ENCODE measurements at places on chromosomes 6 and 20.

DNA sequence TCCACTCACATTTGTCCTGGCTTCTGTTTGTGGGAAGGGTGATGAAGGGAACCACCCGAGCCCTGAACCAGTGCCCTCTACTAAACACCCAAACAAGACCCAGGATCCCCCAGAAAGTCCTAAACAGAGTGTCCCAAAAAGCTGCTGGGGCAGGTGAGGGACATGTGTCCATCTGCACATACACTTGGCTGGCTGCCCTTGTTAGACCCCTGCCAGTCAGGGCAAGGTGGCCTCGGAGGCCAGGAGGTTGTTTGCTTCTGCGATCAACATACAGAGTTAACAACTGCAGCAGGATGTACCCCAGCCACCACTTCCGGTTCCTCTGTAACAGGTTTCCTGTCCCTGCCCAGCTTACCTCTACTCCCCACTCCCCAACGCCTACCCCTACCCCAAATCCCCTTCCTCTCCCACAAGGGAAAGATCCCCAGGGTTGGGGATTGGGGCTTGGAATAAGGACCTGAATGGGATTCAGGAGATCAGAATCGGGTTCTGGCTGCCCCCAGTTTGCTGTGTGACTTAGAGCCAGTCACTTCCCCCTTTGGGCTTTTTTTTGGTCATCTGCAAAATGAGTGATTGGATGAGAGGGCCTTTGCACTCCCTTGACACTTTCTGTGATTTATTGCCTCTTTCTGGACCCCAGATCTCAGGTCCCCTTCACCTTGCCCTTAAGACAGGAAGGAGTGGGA is 13.9 kb downstream of the DEF6 start:
- DNase-seq = no peak

GRCh38 chr20:56430461-56430860 is 18.4 kb downstream of the CASS4 start:
- no peak for DNase-seq

DNA sequence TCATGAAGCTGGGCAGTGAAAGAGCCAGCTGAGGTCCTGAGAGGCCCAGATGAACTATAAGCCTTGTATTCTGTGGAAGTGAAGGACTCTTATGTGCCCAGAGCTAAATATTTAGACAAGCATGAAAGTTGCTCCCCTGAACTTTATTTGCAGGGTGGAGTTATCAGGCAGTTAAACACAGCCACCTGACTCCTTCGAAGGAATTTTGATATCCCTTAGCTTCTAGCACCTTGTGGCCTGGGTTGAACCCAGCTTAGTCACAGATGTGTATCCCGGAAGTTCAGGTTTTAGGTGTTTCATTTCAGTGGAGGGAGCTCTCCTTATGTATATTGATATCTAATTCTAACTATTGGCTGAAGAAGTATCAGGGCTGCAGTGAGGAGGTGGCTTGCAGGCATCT is 20.4 kb downstream of the NR2E1 start:
- DNase-seq = no peak

- peak; percentile 7 for DNase-seq
These were observed 8.0 kb downstream of the MYLIP start for GRCh38 chr6:16136621-16137450.

DNA sequence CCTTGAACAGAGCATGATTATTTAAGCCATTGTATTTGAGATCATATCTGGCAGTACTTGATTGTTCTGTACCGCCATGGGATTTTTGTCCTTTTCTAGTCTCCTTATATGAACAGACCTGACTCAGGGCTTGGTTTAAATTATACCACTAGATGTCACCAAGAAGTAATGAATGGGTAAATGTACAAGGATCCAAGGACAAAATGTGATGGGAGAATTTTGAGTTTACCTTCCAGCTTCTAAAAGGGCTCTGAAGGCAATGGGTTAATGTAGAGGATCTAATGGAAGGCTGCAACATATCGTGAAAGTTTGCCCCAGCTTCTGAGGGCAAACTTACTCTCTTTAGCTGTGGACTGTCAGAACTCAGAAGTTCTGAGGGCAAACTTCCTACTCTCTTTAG is 12.0 kb downstream of the RNF8 start:
- no peak for DNase-seq

DNA sequence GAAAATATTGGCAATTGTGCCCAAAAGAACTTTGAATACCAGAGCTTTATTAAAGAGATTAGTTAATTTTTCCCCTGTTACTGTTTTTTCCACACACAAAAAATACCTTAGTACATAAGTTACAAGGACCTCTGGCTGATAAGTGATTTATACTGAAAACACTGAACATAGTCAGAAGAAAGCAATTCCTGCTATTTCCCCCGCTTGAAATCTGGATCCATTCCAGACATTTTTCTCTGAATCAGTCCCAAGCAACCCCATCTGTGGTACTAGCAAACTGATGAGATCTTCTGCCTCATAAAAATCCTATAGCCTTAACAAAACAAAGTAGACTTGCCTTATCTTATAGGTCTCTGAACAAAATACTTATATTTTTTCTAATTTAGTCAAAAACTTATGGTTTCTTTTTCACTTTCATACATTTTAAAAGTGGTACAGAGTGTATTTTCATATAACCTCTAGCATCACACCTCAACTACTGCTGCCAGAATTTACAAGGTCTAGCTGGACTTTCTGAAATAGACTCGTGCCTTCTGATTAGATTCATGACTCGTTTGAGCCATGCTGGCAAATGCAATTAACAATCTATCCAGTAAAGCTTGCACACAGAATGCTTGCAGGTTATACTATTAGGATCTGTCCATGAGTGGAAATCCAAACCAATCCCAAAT is 111.9 kb downstream of the TBX18 start:
- peak; percentile 30 for DNase-seq

GRCh38 chr20:3014179-3014578 is 29.2 kb upstream of the GNRH2 start:
- DNase-seq = no peak

GRCh38 chr6:159761129-159761872 is 544 bp upstream of the ACAT2 start:
- DNase-seq = no peak

- no peak for DNase-seq
These were observed 42.0 kb upstream of the ENPP1 start for GRCh38 chr6:131765804-131766135.

DNA sequence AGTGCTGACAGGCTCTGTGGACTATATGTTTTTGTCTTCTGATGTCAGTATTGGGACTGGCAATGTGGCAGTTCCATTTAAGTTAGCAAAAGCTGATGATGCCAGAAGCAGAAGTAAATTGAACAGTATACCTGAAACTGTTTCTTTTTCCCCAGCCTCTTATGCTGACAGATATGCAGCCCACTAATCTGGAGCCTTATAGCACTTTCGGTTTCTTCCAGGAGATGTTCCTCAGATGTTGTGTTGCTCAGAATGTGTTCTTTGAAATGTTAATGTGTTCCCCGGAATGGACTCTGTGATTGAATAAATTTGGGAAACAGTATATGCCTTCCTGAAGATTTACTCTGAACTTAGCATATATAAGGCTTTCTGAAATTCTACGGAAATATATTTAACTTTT is 80.7 kb upstream of the MRAP2 start:
- DNase-seq = no peak

GRCh38 chr6:44010411-44011349 is 116.6 kb downstream of the MRPL14 start:
- DNase-seq = peak; percentile 98

DNA sequence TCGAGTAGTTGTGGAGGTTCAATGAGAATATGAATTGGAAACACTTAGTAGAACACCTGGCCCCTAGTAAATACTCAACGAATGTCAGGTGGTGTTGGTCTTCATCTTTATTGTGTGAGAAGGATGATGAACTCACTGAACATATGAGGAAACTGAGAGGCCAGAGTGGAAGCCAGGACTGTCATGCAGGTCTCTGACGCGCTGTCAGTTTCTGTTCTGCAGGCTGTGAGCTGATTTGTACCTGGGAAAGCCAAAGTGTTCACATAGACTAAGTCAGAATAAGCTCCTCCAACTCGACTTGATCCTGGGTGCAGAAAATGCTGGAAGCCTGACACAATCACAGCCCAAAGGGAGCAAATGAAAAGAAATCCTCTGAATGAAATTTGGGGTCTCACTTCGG is 222.2 kb downstream of the LY86 start:
- no peak for DNase-seq

DNA sequence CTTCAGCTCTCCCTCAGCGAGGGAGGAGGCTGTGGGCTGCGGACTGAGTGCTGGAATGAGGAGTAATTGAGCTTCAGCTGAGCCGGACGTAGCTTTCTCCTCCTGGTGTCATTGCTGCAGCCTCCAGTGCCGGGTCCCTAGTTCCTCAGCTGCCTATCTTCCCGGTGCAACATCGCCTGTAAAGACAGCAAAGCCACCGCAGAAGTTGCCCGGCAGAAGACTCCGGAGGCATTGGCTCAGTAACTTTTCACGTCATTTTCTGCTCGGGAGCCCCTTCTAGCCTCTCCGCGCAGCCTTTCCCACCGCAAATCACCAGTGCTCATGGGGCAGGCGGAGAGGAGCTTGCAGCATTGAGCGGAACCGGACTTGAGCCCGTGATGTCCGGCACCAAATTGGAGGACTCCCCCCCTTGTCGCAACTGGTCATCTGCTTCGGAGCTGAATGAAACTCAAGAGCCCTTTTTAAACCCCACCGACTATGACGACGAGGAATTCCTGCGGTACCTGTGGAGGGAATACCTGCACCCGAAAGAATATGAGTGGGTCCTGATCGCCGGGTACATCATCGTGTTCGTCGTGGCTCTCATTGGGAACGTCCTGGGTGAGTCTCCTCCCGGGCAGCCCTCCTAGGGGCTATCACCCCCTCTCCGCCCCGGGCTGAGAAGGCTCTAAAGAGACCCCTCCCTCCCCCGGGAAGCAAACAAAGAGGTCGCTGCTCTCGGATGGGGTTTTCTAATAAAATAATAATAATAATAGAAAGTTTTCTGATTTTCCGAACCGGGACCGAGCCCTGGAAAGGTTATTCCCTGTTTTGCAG is at the start of gene HCRTR2:
TSS of gene HCRTR2 (plus strand) at position 305 of the 816 bp plus-strand sequence. CDS start at position 378, 73 bp downstream.
- DNase-seq = no peak

DNA sequence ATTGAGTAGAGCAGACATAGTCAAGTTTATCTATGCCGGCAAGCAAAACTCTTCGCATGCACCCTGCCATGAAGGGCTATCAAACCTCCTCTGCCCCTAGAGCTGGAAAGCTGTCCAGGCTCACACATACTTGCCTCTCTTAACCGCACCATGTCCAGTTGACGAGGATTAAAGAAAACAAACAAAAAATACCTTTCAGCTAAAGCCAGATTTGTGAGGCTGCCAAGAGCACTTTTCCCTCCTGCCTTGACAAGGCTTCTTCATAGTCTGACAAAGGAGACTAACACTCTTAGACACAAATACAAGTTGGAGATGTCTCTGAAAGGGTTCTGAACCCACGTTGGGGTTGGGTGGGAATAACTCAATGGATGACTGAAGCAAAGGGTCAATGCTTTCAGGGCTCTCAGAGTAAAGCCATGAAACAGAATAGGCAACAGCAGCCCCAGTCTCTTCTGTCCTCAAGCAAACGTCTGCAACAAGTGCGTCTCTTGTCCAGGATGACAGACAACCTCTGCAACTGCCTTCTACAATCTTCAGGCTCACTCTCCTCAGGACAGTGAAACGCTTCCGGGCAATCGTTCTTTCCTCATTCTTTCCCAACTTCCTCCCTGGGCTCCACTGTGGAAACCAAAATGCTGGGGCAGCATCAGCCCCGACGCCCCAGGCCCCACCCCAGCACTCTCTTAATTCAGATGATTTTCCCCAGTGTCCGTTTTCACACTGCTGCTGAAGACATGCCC is 57.8 kb downstream of the AGPAT4 start:
- no peak for DNase-seq

GRCh38 chr6:32602383-32602782 is 12.7 kb upstream of the HLA-DRB1 start:
- no peak for DNase-seq

DNA sequence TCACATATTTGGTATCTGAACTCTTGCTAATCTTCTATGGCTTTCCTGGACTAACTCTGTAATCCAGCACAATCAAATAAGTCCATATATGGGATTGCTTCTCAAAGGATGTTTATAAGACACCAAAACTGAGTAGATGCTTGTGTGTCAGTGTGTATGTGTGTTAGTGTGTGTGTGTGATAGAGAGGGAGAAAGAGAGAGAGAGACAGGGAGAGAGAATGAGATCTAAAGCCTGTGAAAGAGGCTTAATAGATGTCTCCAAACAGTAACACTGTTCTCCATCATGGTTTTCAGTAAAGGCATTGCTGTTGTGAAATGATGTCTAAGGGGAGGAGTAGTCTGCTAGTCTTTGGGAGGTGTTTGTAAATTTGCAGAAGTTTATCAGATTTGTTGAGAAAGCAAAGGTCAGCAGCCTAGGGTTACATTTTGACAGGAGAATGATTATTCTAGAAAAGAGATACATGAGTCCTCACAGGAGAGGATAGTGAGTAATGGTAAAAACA is 73.9 kb upstream of the MLIP start:
- no peak for DNase-seq

Data from H54 (cell line).